ENCODE measurements at places on chromosomes 5 and 9. TPM values are rescaled to one million over a fixed set of nuclear protein-coding genes. Genes with fewer than 3 reads are reported as not detected.
A peak's percentile ranks its signal among the peaks of the same experiment; 100 is the strongest.

Gene DBH
- total RNA-seq, result 0.59 TPM

Gene NPDC1
- 61.1 TPM for total RNA-seq

Gene MOCS2
- total RNA-seq, result 29.3 TPM

Gene CDO1
- total RNA-seq, result 27.6 TPM

Gene PDLIM4
- total RNA-seq, result 37.4 TPM

Gene SLCO6A1
- 4.4 TPM for total RNA-seq

Gene FNBP1
- total RNA-seq, result 48.4 TPM

Gene PITX1
- not detected for total RNA-seq

Gene SLC34A3
- total RNA-seq, result not detected

Gene THG1L
- total RNA-seq, result 19.5 TPM

Gene DRD1
- not detected for total RNA-seq

DNA sequence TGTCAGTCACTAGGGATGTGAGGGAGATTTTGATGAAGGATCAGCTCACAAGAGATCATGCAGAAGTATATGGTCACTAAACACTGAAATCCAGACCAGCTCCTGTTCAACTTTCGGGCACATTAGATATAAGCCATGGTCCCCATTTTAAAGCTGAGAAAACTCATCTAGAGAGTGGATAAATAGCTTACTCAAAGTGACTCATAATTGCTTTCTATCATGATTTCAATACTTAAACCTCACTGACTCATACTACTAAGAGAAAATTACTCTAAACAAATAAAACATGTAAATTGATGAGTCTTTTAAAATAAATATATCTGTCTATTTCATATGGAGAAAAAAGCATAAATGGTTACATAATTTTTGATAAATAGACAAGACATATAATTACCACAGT lies 567.7 kb downstream of the TLR4 start:
- H3K27ac ChIP-seq, result no peak overlapping the region
- no peaks in the 10 kb centered on the region for H3K4me1 ChIP-seq
- no peaks in the 10 kb centered on the region for H3K36me3 ChIP-seq
- no peak overlapping the region for H3K4me3 ChIP-seq

DNA sequence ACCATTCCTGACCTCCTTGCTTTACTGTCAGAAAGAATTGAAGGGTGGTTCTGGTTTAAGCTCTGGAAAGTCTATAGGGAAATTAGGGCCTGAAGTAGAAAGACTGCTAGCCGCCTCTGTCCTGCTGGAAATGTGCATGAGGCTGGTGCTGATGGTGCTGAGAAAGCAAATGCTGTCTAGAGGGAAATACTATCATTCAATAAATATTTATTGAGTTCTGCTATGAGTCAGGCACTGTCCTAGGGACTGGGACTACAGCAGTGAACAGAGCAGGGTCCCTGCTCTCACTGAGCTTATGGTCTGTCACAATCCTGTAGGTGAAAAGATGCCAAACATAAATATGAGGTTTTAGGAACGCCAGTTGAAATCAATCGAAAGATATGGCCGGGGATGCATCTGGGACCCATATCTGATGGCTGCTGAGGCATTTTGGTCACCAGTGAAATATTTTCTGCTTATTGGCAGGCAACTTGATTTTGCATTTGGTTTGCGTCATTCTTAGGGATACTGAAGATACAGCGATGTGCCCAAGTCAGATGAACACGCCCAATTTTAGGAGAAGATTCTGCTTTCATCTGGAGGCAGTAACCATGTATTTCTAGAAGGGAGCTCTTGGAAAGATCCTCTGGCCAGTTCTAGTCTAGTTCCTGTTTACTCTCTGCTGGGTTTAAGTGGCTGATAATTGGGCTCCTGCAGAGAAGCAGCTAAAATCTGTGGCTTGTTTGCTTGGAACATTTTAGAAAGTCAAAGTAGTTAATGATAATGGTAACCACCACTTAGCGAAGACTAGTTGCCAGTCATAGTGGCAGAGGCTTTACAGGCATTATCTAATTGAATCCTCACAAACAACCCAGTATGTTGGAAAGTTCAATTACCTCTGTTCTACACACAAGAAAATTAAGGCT lies 73.3 kb downstream of the INSYN2B start:
- H3K4me3 ChIP-seq, result no peak overlapping the region
- no peak for DNase-seq
- no peaks in the 10 kb centered on the region for H3K27me3 ChIP-seq
- no peak overlapping the region for H3K27ac ChIP-seq

- H3K4me1 ChIP-seq, result no peaks in the 10 kb centered on the region
- H3K4me3 ChIP-seq, result no peak overlapping the region
- H3K36me3 ChIP-seq, result no peaks in the 10 kb centered on the region
- no peak for DNase-seq
- no peaks in the 10 kb centered on the region for H3K27me3 ChIP-seq
- H3K27ac ChIP-seq, result no peak overlapping the region
Observed at GRCh38 chr5:78765756-78766411, 117.3 kb upstream of the LHFPL2 start.

DNA sequence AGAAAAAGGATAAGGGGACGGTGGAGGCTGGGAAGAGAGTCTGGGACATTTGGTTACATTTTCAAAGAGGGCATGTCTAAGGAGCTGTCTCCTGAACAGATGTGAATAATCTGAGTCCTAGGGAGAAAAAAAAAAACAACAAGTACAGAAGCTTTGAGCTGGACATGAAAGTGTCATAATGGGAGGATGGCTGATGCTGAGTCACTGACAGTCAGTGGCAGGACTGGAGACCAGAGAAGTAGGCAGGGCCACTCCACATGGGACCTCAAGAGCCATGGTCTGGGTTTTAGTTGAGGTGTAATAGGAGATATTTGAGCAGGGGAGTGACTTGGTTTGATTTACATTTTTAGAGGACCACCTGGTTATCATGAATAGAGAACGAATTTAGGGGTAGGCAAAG lies 70.6 kb downstream of the DPYSL3 start:
- peaks cover 10% of the 10 kb centered on the region for H3K36me3 ChIP-seq
- peaks cover 53% of the 10 kb centered on the region for H3K4me1 ChIP-seq

DNA sequence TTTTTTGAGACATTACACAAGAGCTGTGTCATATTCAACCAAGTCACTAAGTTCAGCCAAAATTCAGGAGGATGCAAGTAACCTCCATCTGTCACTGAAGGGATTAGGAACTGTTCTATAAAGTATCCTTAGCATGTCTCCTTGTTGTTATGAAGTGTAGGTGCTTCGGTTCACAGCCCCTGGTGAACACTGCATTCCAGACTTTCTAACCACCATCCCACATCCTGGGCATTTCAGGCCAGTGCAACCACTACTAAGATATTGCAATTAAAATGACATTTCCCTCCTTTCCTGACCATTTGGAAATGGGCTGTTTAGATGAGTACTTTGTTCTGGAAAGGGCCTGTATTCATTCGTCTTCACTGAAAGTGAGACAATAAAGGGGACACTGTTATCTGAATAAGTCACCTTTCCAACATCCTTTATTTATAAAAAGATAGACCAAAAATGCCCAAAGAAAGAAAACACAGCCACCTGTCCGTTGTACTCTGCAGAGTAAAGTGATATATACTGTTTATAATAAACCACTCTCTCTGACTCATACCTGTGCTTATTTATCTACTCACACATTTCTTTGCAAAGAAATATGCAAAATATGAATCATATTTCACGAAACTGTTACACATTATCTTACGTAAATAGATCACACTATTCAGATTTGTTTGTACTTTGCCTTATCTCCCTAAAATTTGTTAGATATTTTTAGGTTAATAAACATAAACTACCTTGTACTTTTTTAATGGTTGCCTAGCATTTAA lies 861.9 kb downstream of the CDH18 start:
- no peak for DNase-seq
- no peaks in the 10 kb centered on the region for H3K27me3 ChIP-seq
- no peak overlapping the region for H3K27ac ChIP-seq
- H3K4me3 ChIP-seq, result no peak overlapping the region

- no peaks in the 10 kb centered on the region for H3K36me3 ChIP-seq
- no peak overlapping the region for H3K4me3 ChIP-seq
- peaks cover 10% of the 10 kb centered on the region for H3K27me3 ChIP-seq
- peaks cover 38% of the 10 kb centered on the region for H3K4me1 ChIP-seq
Observed at GRCh38 chr5:138972836-138973235, 97.7 kb upstream of the LRRTM2 start.

DNA sequence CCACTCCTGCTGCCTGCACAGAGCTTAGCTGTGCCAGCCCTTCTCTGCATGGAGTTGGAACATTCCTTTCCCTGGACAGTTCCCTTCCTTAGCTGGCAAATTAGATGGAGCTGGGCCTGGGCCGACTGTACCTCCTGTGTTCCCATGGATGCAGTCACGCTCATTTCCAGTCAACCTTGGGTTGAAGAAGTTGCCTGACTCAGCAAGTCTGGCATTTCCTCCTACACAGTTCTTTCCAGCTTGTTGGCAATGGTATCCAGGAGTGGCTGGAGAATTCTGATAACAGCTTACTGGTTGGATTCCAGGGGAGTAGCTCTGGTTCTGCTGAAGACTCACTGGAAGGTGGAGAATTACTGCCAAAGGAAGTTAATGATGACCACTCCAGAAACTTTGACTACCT lies 9.2 kb upstream of the TAF1L start:
- no peaks in the 10 kb centered on the region for H3K4me1 ChIP-seq
- H3K27ac ChIP-seq, result no peak overlapping the region
- H3K27me3 ChIP-seq, result peaks cover 20% of the 10 kb centered on the region
- no peak overlapping the region for H3K4me3 ChIP-seq
- no peak for DNase-seq
- H3K36me3 ChIP-seq, result no peaks in the 10 kb centered on the region

DNA sequence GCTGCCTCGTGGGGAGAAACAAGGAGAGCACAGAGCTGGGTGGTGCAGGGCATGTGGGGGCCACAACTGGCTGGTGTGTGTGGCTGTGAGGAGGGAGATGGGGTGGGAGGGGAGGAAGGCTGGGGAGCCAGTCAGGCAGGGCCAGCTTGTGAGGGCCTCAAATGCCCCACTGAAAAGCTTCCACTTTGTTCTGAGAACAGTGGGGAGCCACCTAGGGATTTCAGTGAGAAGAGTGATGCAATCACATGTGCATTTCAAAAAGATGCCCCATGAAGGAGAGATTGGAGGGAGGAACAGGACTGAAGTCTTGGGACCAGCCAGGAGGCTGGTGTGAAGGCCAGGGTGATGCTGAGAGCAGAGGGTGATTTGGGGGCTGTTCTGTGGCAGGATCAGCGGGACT lies 1.3 kb downstream of the OR13J1 start:
- H3K4me1 ChIP-seq, result no peaks in the 10 kb centered on the region
- DNase-seq, result no peak
- H3K36me3 ChIP-seq, result no peaks in the 10 kb centered on the region
- no peak overlapping the region for H3K4me3 ChIP-seq
- H3K27me3 ChIP-seq, result no peaks in the 10 kb centered on the region

- no peak overlapping the region for H3K4me3 ChIP-seq
- H3K4me1 ChIP-seq, result peaks cover 14% of the 10 kb centered on the region
Observed at GRCh38 chr9:98811051-98811650, 3.7 kb downstream of the GALNT12 start.

- H3K4me3 ChIP-seq, result no peak overlapping the region
- no peaks in the 10 kb centered on the region for H3K36me3 ChIP-seq
- peaks cover 2% of the 10 kb centered on the region for H3K27me3 ChIP-seq
- H3K27ac ChIP-seq, result peak overlapping the region; percentile 19
Observed at GRCh38 chr5:133117912-133118445, 66.2 kb downstream of the HSPA4 start.

DNA sequence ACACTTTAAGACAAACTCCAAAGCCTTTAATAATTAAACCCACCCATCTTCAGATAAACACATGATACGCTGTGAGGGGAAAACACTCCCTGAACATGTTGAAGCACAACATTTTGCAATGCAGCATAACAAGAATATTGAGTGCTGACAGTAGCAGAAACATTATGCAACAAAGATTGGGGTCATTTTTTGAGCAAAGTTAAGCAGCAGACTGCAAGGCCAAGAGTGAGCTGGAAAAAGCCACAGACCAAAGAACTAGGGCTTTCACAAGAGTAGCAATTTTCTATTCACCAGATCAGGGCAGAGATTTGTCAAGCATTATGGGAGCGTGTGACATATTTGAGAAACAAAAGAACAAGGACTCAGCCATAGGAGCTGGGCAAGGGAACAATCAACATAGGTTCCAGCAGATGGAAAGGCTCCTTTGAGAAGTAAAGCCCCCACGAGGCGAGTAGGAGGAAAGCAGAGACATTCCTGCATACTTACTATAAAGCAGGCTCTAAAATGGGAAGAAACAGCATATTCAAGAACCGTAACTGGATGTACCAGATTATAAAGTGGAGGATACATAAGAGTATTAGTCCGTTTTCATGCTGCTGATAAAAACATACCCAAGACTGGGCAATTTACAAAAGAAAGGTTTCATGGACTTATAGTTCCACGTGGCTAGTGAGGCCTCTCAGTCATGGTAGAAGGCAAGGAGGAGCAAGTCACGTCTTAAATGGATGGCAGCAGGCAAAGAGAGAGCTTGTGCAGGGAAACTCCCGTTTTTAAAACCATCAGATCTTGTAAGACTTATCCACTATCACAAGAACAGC lies 4.8 kb upstream of the TTC23L start:
- no peak for DNase-seq
- peaks cover 7% of the 10 kb centered on the region for H3K36me3 ChIP-seq
- peaks cover 28% of the 10 kb centered on the region for H3K4me1 ChIP-seq

- DNase-seq, result no peak
- peaks cover 81% of the 10 kb centered on the region for H3K36me3 ChIP-seq
- no peak overlapping the region for H3K27ac ChIP-seq
- no peak overlapping the region for H3K4me3 ChIP-seq
- H3K27me3 ChIP-seq, result no peaks in the 10 kb centered on the region
Observed at GRCh38 chr9:92846662-92847145, 31.1 kb downstream of the ZNF484 start.

DNA sequence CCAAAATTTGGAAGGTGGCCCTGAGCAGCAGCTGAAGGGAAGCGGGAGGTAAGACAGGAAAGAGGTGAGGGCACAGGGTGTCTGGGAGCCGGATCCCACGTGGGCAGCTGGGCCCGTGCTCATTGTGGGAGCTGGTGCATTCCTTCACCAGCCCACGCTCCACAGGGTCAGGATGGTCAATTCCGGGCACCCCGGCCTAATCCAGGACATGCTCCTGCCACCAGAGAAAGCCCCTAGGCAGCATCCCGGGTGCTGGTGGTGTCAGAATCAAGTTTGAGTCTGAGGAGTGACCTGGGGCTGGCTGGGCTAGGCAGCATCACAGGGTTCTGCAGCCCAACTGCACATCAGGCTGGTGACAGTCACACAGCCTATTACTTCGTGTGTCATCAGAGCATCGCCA lies 7.1 kb upstream of the PDCD6 start:
- DNase-seq, result no peak
- H3K4me3 ChIP-seq, result no peak overlapping the region
- no peak overlapping the region for H3K27ac ChIP-seq
- peaks cover 13% of the 10 kb centered on the region for H3K36me3 ChIP-seq
- no peaks in the 10 kb centered on the region for H3K4me1 ChIP-seq
